ENCODE measurements at places on chromosomes 11 and 22.

DNA sequence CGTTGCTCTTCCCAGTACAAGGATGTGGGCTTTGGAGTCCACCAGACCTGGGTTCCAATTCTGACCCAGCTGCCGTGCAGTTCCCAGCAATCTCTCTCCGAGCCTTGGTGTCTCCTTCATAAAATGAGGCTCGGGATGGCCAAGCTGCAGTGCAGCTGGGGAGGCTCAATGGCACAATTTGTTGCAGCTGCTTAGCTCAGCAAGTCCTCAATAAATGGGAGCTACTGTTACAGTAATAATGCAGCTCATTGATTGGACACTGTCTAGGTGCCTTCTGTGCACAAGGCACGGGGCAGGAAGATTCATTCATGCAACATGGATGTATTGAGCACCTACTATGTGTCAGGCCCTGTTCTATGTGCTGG lies 37.1 kb downstream of the SHISAL1 start:
- DNase-seq: no peak

- DNase-seq: no peak
These were observed 9.3 kb upstream of the TPP1 start for GRCh38 chr11:6628526-6628925.

DNA sequence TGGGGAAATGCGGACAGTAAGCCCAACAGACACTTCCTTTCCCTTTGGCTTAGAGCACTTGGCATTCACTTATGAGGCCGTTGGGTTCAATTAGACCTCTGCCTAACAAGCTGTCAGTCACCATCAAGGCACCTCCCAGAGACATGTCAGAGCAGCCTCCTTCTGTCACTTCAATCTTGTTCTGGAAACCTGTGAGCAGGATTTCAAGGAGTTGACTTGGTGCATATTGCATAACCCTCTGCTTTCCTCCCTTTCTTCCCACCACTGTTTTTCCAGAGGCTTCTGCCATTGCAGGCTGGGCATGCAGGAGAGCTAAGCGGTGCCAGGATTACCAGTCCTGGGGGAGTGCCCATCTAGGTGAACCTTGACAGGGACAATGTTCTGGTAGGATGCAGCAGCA lies 484.2 kb upstream of the LRRC4C start:
- no peak for DNase-seq

DNA sequence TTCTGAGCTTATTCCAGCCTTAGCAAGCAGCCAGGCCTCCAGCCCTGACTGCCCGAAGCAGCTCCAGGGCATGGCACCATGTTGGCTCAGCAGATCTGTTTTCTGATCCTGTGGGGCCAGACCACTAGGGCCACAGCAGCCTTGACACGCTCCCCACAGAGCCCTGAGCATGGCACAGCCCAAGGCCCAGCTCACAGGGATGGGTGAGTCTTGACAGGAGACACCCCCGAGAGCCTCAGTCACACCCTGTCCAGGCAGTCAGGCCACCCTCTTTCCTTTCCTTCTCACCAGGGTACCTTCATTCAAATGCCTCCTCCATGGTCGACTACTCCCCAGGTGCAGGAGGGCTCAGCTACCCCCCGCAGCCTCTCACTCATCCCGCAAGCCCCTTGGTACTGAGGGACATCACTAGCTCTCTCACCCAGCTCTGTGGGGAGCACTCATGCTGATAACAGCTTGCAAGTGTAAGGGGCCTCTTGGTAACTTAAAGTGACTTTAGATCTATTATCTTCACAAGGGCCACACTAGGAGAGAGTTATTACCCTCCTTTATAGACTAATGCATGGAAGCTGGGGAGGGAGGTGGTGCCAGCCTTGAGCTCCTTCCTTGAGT lies 3.9 kb upstream of the CDC42BPG start:
- no peak for DNase-seq

DNA sequence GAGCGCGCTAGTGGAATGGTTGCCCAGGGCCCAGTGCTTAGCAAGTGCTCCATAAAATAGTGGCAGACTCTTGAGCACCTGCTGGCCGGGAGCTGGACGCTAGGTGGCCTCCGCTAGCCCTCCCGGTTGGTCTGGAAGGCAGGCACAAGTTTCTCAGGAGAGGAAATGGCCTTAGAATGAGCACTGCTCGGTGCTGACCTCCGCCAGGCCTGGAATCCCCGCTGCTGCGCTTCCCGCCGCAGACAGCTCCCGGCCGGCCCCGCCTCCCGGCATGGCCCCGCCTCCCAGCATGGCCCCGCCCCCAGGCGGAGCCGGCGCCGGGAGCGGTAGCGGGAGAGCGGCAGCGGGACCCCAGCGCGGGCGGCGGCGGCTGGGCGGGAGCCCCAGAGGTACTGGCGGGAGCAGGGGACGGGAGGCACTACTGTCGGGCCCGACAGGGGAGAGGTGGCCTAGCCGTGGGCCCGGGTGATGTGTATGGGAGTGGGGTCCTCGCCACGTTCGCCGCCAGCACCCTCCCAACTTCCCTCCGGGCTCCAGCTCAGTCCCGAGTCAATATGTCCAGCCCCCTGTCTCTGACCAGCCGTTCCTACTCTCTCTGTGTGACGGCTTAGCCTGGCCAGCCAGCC lies at the start of gene SIPA1:
SIPA1 (plus strand) TSS at position 308 of the 626 bp plus-strand sequence. CDS start 2,821 bp downstream, outside the sequence.
- peak; percentile 96 for DNase-seq

DNA sequence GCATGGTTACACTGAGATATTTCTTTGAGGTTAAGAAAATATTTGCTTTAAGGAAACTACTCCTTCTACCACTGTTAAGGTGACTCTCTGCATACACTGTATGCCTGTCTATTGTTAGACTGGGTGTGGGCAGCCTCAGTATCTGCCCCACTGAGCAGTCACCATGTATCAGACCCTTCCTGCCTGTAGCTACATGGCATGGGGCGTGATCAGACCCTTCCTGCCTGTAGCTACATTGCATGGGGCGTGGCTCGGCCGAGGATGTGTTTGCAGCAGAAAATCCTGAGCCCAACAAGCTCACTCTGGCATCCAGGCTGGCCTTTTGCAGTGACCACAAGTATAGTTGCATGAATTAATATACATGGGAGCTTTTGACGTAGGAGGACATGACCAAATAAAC lies 669.4 kb downstream of the OPCML start:
- DNase-seq: no peak

GRCh38 chr11:10485646-10486045 lies 30.6 kb downstream of the AMPD3 start:
- no peak for DNase-seq

DNA sequence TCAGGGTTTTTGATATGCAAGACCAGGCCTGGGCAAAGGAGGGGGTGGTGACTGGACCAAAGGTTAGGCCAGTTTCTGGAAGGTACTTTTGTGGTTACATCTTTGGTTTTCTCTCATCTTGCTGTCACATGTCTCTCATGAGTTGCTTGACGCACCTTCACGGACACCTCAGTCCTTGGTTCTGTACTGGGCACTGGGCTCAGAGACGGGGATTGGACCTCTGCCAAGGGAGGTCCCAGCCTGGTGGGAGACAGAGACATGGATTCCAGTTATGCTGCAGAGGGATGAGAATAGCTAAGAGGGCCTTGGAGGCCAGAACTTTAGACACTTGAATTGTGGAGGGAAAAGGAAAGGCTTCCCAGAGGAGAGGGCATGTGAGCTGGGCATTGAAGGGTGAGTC lies 1.7 kb downstream of the USP35 start:
- no peak for DNase-seq

DNA sequence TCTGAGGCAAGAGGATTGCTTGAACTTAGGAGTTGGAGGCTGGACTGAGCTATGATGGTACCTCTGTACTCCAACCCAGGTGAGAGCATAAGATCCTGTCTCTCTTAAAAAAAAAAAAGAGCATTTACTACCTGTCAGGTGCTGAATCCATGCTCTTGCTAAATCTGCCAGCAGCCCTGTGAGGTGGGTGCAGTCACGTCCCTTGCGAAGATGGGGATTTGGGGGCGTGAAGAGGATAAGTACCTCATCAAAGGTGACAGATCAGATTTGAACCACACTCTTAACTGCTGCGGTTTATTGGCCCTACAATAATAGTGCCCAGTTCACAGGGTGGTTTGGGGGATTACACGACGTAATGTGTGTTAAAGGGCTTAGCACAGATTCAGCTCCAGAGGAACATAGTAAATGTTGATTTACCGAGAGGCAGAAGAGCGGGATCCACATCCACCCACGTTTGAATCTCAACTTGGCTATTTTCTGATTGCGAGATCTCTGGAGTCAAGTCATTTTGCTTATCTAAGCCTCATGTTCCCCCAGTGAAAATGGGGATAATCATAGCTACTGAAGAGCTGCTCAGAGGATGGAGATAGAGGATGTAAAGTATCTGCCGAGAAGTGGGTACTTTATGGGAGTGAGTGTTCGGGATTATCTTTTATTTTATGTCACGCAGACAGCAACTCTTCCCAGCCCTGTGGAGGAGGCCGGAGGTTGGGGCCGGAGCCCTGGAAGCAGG lies 28.1 kb upstream of the LRRC10B start:
- DNase-seq: no peak

DNA sequence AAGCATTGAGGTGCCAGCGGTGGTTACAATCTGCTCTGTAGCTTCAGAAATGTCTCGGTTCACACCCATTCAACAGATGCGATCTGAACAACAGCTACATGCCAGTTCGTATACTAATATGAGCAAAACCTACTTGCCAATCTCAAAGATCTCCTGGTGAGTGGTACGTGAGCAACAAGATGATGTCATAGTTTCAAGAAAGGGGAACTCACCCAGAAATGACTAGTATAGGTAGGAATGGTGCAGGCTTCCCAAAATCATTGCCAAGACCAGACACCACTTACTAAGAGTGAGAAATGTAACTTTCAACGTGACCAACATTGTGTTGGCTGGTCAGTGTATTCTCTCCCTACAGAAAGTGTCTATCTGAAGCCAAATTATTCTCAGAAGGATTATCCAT lies 31.1 kb downstream of the OR6Q1 start:
- peak; percentile 73 for DNase-seq

DNA sequence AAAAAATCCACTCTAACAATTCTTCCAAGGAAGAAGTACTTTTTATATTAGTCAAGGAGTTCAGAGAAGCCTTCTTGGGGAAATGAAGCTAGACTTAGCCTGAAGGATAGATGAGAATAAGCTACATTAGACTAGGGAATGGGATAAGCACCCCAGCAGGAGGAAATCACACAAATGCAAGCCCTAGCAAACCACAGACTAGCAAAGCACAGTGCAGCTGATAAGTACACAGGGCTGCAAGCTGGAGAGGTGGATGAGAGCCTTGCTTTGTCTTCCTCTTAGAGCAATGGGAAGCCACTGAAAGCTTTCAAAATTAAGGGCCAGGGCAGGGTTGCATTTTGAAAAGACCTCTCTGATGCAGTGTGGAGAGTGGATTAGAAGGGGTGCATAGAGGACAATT lies 946.2 kb downstream of the LRRC4C start:
- DNase-seq: no peak

- peak; percentile 68 for DNase-seq
These were observed 63.2 kb downstream of the GRIA4 start for GRCh38 chr11:105673089-105673488.

DNA sequence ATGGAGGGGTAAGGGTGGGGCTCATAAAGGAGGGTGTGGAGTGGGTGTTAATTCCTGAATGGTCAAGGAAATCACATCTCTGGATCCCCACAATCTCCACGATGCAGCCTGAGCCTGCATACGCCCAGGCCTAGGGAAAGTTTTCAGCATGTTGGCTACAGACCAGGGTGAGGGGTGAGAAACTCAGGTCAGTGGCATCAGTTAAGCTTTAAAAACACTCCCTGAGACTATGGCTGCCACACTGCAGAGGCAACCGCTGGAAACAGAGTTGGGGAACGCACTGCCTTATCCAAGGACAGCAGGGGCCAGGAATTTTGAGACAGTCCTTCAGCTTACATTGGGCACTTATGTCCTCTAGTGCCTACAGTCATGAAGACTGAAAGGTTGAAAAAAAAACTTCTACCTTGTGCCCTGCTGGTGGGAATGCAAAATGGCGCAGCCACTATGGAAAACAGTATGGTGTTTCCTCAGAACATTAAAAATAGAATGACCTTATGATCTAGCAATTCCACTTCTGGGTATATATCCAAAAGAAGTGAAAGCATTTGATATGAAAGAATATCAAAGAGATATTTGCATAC lies 19.7 kb downstream of the DKK3 start:
- no peak for DNase-seq

DNA sequence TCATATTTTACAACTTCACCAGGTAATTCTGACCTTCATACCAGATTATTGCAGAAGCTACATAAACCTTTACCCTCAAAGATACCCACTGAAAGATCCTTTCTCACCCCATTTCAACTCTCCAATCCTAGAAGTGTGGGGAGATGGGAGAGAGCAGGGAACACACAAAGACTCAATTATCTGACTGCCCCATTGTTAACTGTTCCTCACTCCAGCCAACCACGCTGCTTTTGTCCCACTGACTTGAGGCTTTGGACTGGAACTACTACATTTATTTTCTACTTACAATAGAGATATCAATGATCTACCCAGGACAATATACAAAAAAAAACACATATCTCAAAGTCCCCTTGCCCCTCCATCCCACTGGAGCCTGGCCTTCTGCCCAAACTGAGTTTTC lies 44.7 kb upstream of the SLN start:
- no peak for DNase-seq

DNA sequence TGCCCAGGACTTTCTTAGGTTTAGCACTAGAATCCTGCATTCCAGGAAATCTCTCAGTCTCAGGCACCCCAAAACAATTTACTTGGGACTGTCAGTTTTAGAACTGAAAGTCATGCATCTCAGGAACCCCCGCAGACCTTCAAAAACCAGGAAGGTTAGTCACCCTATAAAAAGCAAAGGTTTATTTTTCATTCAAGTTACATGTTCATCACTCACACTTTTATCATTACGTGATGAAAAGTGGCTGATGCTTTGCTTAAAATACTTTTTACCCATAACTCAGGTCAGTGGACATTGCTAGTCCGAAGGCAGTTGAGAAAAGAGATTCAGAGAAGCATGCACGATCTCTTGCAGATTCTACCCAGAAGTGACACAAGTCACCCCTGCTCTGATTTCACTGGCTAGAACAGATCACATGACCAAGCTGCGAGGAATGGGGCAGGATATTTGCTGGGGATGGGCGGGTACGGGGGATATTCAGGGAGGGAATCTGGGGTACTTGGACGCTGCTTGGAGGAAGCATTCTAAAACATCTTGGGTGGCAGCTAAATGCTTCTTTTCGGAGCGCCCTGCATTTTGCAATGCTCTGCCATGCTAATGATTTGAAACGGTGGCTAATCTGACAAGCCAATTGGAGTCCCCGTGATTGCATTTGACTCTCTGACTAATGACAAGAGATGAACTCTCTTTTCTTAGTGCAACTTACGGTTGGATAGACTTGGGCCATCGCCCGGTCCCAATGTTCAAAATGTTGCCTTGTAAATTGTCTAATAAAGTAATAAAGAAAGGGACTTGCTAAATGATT lies 110.2 kb downstream of the MIAT start:
- no peak for DNase-seq

DNA sequence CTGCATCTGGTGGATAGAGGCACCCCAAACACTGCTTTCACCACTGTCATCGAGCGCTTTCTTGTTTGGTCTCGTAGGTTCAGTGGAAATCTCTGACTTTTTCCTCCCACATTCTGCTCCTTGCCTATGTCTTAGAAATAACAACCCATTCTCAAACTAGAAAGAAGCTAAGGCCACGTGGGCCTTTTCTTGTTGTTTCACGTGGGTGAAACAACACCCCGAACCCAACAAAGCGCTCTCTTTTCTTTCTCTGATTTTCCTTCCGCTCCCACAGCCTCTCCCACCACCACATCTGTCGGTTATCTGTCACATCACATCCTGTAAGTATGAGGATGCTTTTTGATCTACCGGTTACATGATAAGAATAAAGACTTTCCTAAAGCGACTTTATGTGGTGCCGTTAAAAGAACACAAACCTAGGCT lies 77.1 kb downstream of the LINC01488 start:
- DNase-seq: no peak

All from astrocyte of the spinal cord (primary cell).